Stimulated activated CD8-positive, alpha-beta memory T cell treated with anti-CD3 and anti-CD28 coated beads, Interleukin-15, amount 100 ng/mL, for 24 hours (primary cell): ENCODE measurements at places on chromosomes 2 and 18.

GRCh38 chr2:142605421-142605820 is 272.0 kb upstream of the KYNU start:
- no peak for DNase-seq

DNA sequence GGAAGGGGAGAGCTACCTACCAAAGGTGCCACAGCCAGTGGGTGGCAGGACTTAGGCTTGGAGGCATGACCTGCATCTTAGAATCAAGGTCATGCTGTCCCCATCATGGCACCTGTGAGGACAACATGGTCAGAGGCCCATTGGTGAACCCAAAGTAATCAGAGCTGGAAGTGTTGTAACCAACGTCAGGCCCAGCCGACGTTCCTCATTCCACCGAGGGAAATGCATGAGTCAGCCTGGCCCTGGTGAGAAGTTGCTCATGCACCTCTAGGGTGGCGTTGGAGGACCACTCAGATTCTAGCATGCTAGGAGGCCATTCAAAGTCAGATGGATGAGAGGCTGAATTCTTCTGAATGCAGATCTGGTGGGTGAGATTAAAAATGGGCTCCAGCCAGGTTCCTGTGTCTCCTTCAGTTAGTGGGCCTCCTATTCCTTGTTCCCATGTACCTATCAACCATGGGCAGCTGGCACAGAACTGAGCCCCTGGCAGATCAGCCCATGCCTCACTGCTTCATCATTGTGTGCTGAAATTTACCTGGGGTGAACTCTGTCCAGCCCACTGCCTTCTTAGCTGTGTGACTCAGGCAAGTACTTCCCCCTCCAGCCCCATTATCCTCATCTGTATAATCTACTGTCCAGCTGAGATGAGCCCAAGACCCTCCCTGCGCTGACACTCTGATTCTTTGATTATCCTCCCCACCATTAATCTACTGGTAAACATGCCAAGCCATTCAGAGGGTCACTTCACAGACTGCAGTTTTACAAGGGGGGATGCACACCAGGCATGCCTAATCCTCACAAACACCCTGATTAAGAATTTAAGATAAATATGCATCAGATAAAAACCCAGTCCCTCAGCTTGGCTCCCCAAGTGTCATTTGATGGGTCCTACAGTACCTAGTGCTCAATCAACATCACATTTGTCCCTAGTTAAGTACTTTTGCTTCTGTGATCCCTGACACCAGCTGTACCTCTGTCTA is 14.0 kb downstream of the SLC14A2 start:
- DNase-seq, result no peak

DNA sequence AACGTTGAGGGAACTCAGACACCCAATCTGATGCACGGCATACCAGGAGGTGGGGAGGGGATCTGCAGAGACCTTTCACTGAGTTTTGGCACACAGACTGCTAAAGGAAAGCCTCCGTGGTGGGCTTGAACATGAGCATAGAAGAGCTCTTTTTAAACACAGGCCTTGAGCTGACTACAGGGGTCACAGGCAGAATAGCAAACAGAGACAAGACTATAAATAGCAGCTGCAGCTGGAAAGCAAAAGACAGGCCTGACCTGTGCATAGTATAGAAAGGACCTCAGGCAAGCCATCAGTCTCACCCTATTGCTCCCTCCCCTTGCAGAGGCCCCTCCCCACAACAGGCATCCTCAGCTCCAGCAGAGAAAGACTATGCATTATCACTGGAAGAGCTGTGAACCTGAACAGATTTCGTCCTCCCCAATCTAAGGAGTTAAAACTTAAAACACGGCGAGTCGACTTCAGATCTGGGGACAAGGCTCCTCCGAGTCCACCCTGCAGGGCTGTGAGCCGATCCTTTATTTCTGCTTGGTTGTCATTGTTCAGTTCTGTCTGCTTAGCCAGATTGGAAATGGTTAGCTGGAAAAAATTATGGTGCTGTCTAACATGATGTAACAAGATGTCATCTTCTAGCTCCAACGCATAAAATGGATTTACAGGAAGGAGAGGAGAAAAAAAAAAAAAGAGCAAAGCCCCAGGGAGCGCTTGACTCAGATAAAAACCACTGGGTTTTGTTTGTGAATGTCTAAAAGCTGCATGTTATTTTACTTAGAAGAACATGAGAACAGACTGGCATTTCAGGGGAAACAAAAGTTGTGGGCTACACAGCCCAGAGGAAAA is 25.2 kb upstream of the LCLAT1 start:
- DNase-seq, result no peak

GRCh38 chr18:24246143-24246542 is 107.3 kb downstream of the CABYR start:
- no peak for DNase-seq

DNA sequence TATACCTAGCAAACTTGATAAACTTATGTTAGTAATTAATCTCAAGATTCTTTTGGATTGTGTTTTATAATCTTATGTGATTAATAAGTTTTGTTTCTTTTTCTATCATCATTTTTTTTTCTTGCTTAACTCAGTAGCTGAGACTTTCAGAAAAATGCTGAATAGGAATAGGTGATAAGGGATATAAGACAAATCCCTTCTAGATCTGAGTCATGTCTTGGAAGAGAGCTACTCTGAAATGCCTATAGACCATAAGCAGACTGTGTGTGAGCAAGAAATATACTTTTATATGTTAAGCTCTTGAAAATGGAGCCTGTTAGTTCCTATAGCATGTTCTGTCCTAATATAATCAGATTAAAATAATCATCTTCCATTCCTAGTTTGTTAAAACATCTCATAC is 29.6 kb downstream of the CYBRD1 start:
- no peak for DNase-seq

- DNase-seq, result no peak
These were observed 43.5 kb upstream of the TMEM131 start for GRCh38 chr2:98039085-98039756.

- no peak for DNase-seq
These were observed 349.1 kb upstream of the CRIM1 start for GRCh38 chr2:36006444-36006843.

DNA sequence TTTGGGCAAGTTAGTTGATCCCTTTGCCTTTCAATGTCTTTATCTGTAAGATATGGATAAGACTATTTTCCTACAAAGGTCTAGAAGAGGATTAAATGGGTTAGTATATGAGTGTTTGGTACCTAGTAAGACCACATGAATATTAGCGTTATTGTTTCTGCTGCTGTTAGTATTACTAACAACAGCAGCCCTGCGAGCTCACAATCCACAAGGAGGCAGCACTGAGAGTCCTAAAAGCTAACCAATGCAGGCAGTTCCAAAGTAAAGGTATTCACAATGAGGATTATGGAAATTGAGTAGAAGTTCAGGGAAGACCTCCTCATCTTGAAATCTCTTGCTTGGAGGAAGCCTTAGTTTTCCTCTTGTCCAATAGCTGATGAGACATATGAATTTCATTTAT is 248.9 kb downstream of the TDRD15 start:
- DNase-seq, result no peak
